ENCODE measurements at places on chromosomes 16 and 17.

DNA sequence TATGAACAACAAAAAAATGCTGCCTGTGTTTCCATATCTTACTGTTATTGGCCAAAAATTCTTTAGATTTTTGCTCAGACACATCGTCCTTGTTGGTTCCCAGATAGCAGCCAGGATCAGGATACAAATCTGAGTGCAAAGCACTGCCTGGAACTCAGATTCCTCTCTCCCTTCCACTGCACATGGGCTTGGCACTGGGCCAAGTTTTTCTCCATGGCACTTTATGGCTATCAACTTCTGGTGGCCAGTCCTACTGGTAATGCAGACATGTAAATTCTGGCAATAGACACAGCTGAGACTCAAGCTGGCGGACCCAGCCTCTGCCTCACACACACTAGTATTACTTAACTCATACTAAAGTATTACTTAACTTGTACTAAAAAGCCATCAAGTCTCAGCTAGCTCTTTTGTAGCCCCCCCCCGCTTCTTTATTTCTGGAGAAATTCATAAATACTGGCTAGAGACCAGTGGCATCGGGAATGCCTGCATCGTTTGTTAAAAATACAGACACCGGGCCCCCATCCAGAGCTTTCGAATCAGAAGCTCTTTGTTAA lies 181.2 kb upstream of the COX10 start:
- no peak for DNase-seq

- no peak for DNase-seq
Observed at GRCh38 chr16:20409398-20410120, at the start of gene ACSM5. TSS of gene ACSM5 (plus strand) at chr16:20409534. CDS start at chr16:20411485, 1,951 bp downstream.

- no peak for DNase-seq
Observed at GRCh38 chr16:84136331-84137125, 8.4 kb downstream of the HSDL1 start.

- DNase-seq = no peak
Observed at GRCh38 chr17:77796176-77796860, 162.2 kb upstream of the TNRC6C start.

Measured in T-helper 2 cell treated with Interferon-gamma antibody and Interleukin-4, amounts not matched to agents 5 μg/mL and 100 μg/mL, for 36 hours (primary cell).